ENCODE measurements at places on chromosomes 5 and 9.
A peak's percentile ranks its signal among the peaks of the same experiment; 100 is the strongest.

DNA sequence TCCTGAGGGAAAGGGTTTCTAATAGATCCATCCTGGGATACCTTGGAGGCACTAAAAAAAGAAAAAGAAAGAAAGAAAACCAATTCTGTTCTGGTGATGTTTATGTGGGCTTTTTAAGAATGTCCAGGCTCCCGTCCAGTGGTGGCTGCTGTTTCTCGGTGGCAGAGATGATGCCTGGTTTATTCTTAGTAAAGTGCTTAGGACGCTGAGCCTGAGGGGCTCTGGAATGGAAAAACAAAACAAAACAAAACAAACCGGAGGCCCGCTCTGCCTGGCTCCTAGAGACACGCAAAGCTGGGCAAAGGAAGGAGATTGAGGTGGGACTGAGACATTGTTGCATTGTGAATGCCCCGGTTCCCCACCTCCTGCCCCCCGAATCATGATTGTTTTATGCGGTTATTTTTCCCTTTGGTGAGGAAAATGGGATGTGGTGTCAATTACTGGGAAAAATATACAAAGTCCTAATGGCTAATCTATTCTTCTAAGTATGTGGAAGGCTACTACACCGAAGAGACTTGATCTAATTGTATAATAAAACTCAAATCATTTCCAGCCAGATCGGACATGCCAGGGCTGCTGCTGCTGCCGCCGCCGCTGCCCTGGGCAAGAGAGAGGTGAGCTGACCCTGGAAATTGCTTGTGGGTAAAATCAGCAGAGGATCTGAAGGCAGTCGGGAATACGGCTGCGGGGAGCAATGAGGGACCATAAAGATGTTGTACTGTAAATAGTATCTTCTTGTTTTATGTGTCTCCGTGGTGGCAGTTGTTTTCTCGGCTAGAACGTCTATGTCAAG, 644.9 kb downstream of the CCDC171 start:
- no peaks in the 10 kb centered on the region for H3K36me3 ChIP-seq
- H3K4me1 ChIP-seq = no peaks in the 10 kb centered on the region
- no peak for DNase-seq
- no peak overlapping the region for H3K27ac ChIP-seq

DNA sequence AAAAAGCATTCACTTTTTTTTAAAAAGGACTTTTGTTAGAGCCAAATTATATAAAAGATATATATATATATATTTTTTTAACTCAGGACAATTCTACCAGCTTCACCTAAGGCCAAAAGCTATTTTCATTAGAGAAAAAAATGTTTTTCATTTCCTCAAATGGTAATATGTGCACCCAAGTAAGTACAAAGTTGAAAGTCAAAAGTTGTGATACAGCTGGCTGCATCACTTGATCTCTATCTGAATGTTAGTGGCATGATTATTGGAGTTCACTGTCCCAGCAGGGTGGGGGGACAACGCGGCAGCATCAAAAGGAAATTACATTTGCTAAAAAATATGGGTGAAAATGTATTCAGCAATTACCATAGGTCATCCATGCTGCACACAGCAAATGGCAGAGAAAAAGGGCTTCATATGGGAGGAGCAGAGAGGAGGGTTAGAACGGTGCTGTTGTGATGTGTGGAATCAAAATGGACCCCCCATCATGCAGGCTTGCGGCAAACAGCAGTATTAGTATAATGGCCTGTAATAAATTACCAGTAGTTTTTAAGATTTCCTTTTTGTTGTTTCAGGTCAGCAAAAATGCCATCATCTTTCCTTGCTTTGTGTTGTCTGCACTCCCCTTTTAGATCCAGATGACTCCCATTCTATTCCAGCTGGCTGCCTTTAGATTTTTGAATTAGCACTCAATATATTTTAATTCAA, 253.7 kb downstream of the MAT2B start:
- H3K36me3 ChIP-seq = no peaks in the 10 kb centered on the region
- H3K4me3 ChIP-seq = no peak overlapping the region
- no peak overlapping the region for H3K27ac ChIP-seq
- H3K4me1 ChIP-seq = no peaks in the 10 kb centered on the region
- DNase-seq = no peak

GRCh38 chr9:114782586-114782985, 23.3 kb downstream of the TNFSF15 start:
- H3K36me3 ChIP-seq = peaks cover 5% of the 10 kb centered on the region
- peaks cover 9% of the 10 kb centered on the region for H3K27me3 ChIP-seq
- H3K27ac ChIP-seq = no peak overlapping the region

DNA sequence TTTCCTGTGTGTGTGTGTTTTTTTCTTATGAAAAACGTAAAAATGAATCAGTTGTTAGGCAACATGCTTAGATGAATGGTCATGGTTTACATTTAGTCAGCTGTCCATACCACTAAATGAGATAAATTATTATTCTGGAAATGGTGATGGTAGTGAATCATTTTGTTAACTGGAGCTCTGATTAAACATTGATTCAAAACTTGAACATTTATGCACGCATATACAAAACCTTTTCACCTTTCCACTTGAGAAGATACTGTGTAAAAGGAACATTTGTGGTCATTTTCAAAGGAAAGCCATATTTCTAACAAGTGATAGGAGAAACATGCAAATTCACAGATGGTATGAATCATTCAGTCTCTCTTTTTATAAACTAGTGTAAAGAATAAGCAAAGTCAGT, 162.0 kb downstream of the SLC25A46 start:
- H3K27me3 ChIP-seq = peaks cover 6% of the 10 kb centered on the region
- DNase-seq = no peak
- no peaks in the 10 kb centered on the region for H3K36me3 ChIP-seq

- no peaks in the 10 kb centered on the region for H3K36me3 ChIP-seq
- H3K4me1 ChIP-seq = no peaks in the 10 kb centered on the region
- DNase-seq = no peak
- H3K27me3 ChIP-seq = no peaks in the 10 kb centered on the region
- no peak overlapping the region for H3K27ac ChIP-seq
- no peak overlapping the region for H3K4me3 ChIP-seq
Observed at GRCh38 chr5:31161781-31162181, 31.7 kb upstream of the CDH6 start.

DNA sequence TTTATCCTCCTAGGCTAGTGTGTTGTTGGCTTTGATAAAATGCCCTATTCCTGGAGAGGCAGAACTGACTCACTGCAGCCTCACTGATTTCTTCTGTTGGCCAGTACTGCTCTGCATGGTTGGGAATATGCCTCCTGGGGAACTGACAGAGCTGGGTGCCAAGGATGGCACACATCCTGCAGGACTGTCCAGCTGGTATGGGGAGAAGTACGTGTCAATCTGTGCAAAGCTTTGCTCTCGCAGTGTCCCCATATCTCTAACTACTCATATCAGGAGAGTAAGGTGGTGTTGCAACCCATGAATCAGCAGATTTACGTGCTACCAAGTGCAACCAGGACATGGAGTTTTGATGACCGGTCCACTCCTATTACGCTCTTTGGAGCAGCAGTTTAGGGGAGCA, 74.7 kb downstream of the TEK start:
- no peaks in the 10 kb centered on the region for H3K36me3 ChIP-seq
- no peak for DNase-seq
- no peaks in the 10 kb centered on the region for H3K4me1 ChIP-seq
- no peak overlapping the region for H3K4me3 ChIP-seq
- peaks cover 3% of the 10 kb centered on the region for H3K27me3 ChIP-seq
- H3K27ac ChIP-seq = no peak overlapping the region

GRCh38 chr5:95958310-95959014, 3.2 kb downstream of the ELL2 start:
- peaks cover 35% of the 10 kb centered on the region for H3K36me3 ChIP-seq
- peaks cover 75% of the 10 kb centered on the region for H3K4me1 ChIP-seq
- no peak for DNase-seq
- H3K4me3 ChIP-seq = peak overlapping the region; percentile 100
- no peaks in the 10 kb centered on the region for H3K27me3 ChIP-seq

DNA sequence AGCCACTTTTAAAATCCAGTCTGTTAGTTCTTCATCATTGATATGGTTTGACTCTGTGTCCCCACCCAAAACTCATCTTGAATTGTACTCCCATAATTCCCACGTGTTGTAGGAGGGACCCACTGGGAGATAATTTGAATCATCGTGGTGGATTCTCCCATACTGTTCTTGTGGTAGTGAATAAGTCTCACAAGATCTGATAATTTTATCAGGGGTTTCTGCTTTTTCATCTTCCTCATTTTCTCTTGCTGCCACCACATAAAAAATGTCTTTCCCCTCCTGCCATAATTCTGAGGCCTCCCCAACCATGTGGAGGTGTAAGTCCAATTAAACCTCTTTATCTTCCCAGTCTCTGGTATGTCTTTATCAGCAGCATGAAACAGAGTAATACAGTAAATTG, 26.9 kb upstream of the SH3TC2 start:
- no peak overlapping the region for H3K4me3 ChIP-seq
- no peak overlapping the region for H3K27ac ChIP-seq
- no peaks in the 10 kb centered on the region for H3K4me1 ChIP-seq
- no peaks in the 10 kb centered on the region for H3K27me3 ChIP-seq
- no peaks in the 10 kb centered on the region for H3K36me3 ChIP-seq

GRCh38 chr5:80182809-80183580, 72.9 kb downstream of the SERINC5 start:
- no peaks in the 10 kb centered on the region for H3K27me3 ChIP-seq
- DNase-seq = no peak
- H3K27ac ChIP-seq = peak overlapping the region; percentile 80
- H3K4me3 ChIP-seq = peak overlapping the region; percentile 32
- peaks cover 10% of the 10 kb centered on the region for H3K36me3 ChIP-seq
- peaks cover 78% of the 10 kb centered on the region for H3K4me1 ChIP-seq

- no peak for DNase-seq
- no peak overlapping the region for H3K27ac ChIP-seq
- peaks cover under 1% of the 10 kb centered on the region for H3K4me1 ChIP-seq
- peaks cover 11% of the 10 kb centered on the region for H3K27me3 ChIP-seq
- H3K36me3 ChIP-seq = no peaks in the 10 kb centered on the region
Observed at GRCh38 chr5:131812371-131813160, 15.7 kb upstream of the FNIP1 start.

DNA sequence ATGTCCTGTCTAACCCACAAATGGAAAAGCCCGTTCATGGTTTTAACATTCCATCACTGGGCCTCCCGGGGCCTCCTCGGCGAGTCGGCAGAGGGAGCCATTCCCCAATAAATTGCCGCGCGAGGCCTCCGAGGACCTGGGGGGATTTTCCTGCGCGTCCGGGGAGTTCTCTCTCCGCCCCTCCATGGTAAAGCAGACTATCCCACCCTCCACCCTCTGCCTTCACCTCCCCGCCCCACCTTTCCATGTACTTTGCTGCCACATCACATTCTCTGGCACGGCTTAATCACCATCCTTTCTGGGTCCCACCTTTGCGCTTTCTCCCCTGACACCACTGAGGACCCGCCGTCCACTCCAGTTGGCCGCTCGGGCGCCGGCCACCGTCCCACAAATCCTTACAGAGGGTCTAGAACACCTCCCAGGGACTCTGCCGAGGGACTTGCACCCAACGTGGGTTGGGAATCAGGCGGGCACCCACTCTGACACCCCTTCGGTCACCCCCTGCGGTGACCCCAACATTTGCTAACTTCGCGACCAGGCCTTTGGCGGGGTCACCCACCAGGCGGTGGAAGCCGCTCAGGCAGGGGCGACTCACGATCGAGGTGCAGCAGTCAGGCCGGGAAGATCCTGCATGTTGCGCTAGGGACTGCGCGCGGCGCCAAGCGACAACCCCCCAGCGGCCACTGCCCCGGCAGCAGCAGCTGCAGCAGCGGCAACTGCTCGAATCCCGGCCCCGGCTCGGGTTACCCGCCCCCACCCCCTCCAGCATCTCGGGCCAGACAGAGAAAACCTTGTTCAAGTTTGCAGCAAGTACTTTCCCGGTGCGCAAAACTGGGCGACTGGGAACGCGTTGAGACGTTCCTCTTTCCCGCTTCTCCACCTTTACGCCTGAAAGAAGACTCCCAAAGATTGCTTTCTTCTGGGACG, at the start of gene MEGF10:
Gene MEGF10 (plus strand): TSS at position 778 of the 927 bp plus-strand sequence. CDS start 40,513 bp downstream, outside the sequence.
- no peak within 1 kb of the TSS for H3K4me3 ChIP-seq
- no peaks in the 10 kb centered on the region for H3K4me1 ChIP-seq
- peaks cover 1% of the 10 kb centered on the region for H3K36me3 ChIP-seq
- H3K27ac ChIP-seq = no peak within 1 kb of the TSS
- peaks cover 72% of the 10 kb centered on the region for H3K27me3 ChIP-seq

DNA sequence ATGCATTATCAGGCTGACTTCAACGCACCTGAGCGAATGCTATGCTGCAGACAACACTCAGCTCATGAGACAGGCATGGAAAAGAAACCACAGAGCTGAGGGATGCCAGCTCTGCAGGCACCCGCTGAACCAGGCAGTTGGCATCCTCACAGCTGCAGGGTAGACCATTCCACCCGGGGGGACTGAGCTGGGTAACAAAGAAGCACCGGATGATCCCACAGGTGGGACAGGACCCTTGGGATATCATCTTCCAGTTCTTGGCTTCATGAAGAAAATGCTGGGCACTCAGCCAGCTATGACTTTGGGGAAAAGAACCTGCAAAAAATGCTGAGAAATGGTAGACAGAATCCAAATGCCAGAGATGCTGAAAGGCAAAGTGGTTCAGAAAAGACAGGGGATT, 9.6 kb downstream of the EPB41L4B start:
- no peak overlapping the region for H3K27ac ChIP-seq
- H3K4me1 ChIP-seq = peaks cover 8% of the 10 kb centered on the region
- no peak overlapping the region for H3K4me3 ChIP-seq
- H3K27me3 ChIP-seq = peaks cover 43% of the 10 kb centered on the region

DNA sequence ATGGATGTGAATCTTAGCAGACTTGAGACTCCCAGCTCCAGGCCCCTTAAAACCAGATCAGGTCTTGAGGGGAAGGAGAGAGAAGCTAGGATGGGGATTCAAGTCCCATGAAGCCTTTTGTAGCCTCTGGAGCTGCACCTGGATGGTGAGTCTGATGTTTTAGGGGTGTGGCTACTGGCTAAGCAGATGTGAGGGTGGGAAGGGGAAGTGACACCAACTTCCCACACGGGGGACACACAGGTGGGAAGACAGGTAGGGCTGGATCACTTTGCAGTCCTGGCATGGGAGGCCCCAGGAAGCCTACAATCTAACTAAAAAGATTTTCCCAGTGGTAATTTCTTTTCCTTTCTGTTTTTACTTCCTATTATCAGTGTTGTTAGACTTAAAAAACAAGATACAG, 38.7 kb upstream of the UBAP2 start:
- peaks cover 38% of the 10 kb centered on the region for H3K36me3 ChIP-seq
- no peak overlapping the region for H3K4me3 ChIP-seq
- peaks cover 16% of the 10 kb centered on the region for H3K4me1 ChIP-seq
- H3K27me3 ChIP-seq = no peaks in the 10 kb centered on the region
- DNase-seq = no peak
- no peak overlapping the region for H3K27ac ChIP-seq

DNA sequence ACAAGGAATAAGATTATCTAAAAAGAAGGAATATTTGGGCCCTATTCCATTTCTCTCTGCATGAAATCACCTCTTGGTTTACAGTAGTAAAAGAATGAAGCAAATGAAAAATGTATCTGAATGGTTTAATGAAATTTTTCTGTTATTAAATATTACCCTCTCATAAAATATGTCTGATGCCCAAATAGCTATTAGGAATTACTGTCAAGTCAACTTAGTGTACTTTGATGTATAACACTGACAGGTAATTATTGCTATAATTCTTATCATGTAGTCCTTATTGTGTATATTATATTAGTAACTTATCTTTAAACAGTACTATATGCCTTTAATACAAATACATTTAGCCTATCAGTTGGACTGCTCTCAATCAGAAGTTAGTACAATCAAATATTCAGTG, 8.4 kb downstream of the MYOT start:
- DNase-seq = no peak
- no peak overlapping the region for H3K4me3 ChIP-seq
- H3K27ac ChIP-seq = no peak overlapping the region
- H3K36me3 ChIP-seq = no peaks in the 10 kb centered on the region

All from activated T-helper 1 cell treated with anti-CD3 and anti-CD28 coated beads, Interleukin-12 subunit alpha, Interleukin-12 subunit beta, Interleukin-2, Interleukin-4 antibody, amounts not matched to agents 30 ng/mL and 10 ng/mL and 1 ng/mL, durations not matched to agents 14 hours and 24 hours and 36 hours (primary cell).